Activated CD8-positive, alpha-beta memory T cell treated with anti-CD3 and anti-CD28 coated beads for 24 hours (primary cell): ENCODE measurements at places on chromosomes 2 and 18.

DNA sequence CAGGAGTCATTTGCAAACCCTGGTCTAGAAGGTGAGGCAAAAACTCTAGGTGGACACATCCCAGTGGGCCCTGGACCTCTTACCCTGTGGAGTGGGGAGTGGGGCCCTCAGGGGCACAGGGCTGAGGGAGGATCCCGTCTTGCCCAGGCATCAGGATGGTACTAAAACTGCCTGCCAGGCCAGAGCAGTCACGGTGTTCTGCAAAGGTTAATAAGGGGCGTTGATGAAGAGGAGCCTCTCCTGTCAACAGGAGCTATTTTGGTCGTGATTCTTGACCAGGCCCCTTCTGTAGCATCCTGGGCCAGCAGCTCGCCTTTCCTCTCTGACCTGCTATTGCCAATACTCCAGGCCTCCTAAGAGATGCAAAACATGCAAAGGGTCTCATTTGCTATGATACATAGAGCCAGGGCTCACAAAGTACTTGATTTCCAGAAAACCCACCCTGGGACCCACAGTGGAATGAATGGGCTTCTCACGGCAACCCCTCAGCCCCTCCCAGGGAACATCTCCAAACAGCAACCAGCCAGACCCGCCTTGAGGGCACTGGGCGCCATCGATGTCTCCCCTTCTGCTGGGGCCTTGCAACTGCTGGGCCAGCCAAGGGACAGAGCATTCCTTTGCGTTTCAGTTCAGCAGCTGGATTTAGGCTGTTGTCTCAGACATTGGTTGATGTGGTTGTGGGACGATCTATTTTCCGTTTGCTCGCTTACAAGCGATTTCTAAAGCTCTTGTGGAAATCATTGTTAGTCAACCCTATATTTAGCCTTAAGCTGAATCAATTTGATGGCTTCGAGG is 111.1 kb downstream of the PDCL3 start:
- no peak for DNase-seq

- no peak for DNase-seq
Observed at GRCh38 chr2:45674035-45674816, 22.8 kb downstream of the PRKCE start.

GRCh38 chr2:20422402-20423271 is 24.2 kb upstream of the RHOB start:
- peak; percentile 55 for DNase-seq

GRCh38 chr2:46308629-46309028 is 11.4 kb downstream of the EPAS1 start:
- no peak for DNase-seq

DNA sequence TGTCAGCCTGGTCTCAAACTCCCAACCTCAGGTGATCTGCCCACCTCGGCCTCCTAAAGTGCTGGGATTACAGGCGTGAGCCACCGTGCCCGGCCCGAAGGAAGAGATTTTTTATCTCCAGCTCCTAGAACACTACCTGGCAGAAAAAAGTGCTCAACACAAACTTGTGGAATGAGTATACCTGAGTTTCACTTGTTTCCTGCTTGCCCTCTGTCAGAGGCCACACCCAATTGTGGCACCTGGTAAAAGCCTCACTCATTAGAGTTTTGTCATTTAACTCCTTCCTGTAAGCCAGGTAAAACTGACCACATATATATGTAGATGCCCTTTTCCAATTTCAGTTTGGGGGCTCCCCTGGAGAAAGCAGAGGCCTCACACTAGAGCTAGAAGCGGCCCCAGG is 42.2 kb upstream of the RTN4 start:
- no peak for DNase-seq

DNA sequence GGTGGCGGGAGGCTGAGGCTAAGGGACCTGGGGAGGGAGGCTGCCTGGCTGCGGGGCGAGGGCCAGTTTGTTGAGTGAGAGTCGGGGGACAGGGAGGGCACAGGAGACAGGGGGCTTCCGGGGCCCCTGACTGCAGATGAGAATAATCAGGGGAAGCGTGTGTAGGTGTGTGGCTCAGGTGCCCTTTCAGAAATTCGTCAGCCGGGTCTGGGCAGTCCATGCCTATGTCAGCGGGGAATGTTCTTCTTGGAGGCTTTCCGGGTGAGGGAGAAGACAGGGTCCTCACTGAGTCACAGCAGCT is 52.3 kb upstream of the OTOF start:
- no peak for DNase-seq

GRCh38 chr2:54455563-54456361 is at the start of gene SPTBN1:
Gene SPTBN1 (plus strand): TSS chr2:54456327. CDS start chr2:54526419, 70,092 bp downstream.
- peak; percentile 60 for DNase-seq

DNA sequence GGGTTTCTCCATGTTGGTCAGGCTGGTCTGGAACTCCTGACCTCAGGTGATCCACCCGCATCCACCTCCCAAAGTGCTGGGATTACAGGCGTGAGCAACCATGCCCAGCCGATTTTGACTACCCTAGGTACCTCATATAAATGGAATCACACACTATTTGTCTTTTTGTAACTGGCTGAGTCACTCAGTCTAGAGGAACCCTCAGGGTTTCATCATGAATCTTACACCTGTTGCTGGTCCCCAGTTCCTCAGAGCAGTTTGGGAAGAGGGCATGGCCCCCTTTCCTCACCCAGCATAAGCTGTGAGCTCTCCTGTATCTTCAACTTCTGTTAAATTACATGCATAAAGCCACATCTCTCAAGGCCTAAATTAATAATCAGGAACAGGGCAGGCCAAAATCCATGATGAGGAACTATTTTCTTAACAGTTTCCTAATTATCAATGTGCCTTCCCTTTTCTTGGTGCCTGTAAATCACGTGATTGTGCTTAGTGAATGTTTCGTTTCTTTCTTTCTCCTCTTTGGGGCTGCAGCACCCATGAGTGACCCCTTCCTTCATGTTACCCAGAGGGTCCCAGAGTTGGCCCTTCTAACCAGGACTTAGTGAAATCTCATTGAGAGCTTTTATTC is 20.9 kb downstream of the DYSF start:
- DNase-seq: no peak

DNA sequence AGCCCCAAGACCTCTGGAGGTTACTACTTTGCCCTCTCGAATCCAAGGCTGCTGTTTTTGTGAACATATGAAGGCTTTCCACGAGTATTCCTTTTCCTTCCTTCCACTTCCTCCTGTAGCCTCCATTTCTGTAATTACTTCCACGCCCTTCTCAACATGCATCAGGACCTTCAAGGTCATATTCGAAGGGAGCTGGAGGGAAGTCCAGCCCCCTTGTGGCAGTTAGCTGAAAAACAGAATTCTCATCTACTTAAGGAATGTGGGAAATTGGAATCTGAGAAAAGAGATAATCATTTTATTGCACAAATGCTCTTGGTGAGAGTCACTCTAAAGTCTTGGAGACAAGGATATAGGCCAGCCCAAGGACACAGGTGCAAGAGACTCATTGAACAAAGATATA is 1000.2 kb downstream of the TDRD15 start:
- no peak for DNase-seq

- no peak for DNase-seq
Observed at GRCh38 chr2:71454221-71455010, 1.1 kb downstream of the DYSF start.

DNA sequence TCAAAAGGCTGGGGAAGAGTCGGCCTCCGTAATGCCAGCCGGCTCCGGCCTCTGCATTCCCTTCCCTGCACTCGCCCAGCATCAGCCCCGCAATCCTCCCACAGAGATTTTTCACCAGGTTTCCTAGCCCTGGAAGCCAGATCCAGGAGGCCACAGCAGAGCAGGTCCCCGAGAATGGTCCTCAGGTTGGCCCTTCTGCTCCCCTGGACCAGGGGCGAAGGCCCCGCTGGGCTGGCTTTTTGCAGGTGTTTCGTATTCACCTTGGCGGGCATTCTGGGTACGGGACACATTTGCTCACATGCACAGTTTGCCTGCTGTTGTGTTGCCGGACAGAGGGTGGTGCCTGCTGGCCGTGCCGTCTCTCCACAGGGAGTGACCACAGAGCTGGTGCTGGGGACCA is 309.5 kb downstream of the NDUFA10 start:
- no peak for DNase-seq

DNA sequence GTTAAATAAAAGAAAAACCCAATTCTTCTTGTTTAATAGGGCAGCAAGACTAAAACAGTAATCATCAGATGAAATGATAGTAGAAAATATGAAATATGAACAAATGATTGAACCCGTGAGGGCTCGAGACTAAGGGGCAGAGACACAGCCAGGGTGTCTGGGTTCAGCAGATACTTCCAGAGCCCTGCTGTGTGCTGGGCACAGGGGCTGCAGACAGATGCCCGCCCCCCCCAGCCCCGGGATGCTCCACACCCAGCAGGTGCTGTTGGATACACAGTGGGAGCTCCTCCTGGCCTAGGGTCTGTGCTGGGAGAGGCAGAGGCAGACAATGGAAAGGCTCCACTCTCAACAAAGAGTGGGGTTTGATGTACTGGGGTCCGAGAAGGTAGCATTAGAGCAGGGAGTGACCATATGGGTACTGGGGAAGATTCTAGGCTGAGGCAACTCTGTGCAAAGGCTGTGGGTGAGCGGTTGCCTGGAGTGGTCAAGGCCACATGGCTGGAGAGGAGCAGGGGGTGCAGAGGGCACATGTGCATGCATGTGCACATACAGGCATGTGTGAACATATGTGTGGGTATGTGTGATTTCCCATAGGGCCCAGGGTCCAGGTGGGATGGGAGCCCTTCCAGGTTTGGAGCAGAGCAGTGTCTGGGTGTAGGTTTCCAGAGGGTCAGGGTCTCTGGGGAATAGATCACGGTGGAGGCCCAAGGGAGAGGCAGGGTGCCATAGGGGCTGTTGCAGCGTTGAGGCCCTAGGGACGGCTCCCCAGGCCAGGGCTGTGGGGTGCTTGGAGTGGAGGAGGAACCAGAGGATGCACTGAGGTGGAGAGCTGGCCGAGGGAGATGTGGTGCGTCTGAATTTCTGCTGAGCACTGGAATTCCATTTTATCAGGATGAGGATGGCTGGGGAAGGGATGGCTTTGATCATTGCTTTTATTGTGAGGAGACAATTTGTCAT is 36.7 kb downstream of the LDLRAD4 start:
- DNase-seq: peak; percentile 42

- DNase-seq: no peak
Observed at GRCh38 chr18:5196253-5197031, 615 bp downstream of the AKAIN1 start.
